ENCODE measurements at places on chromosomes 5 and 9.

DNA sequence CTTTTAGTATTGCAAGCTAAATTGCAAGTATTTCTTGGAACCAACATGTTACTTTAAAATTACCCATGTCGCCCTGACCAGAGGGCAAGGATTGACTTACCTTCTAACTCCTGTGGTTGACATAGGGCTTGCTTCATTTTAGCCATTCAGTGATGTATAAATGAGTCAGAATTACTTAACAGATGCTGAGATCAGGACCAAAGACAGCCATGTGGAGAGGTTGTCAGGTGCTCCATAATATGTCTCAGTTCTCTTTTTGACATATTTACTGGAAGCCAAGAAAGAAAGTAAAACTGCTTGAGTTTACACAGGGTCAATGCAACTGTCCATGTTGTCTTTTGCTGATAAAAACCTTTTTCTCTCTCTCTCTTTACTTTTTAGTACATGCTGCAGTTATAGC, 33.2 kb downstream of the F2RL2 start:
- DNase-seq = no peak

- DNase-seq = no peak
Observed at GRCh38 chr5:72749362-72749997, 67.0 kb upstream of the TNPO1 start.

- DNase-seq = no peak
Observed at GRCh38 chr5:7802855-7803254, 48.1 kb downstream of the CFAP90 start.

- no peak for DNase-seq
Observed at GRCh38 chr9:127628758-127629467, 16.8 kb downstream of the STXBP1 start.

Data from NCI-H1694 (cell line).